SJSA1 (cell line): ENCODE measurements at places on chromosomes 6 and 20. TPM values are rescaled to one million over a fixed set of nuclear protein-coding genes. Genes with fewer than 3 reads are reported as not detected.

CYP39A1 gene
- 1.6 and 2.1 TPM in 2 replicates for total RNA-seq

SMIM8 gene
- 4.9 and 5.1 TPM in 2 replicates for total RNA-seq

DNA sequence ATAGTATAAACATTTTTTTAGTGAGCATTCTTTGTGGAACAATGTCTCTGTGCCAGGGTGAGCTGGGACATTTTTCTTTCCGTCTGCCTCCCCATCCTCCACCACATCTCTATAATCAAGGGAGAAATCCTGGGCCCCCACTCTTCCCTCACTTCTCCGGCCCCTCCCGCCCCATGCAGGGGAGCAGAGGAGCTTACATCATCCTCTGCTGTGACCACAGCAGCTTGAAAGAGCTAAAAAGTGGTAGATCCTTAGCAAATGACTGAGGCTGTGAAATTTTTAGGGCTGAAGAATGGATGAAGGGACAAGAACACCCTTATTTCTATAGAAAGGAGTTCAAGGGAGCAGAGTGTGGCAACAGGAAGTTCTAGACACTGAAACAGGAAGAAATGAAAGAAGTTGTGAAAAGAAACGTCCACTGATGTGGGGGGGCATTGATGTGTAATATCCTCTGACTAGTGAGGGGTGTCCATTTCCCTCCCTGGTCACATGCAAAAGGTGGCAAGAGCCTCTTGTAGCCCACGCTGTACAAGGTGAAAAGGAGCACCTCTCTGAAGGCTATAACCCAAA, 380.3 kb upstream of the JARID2 start:
- no peaks in the 10 kb centered on the region for H3K4me1 ChIP-seq
- H3K27ac ChIP-seq = no peak overlapping the region
- no peaks in the 10 kb centered on the region for H3K36me3 ChIP-seq
- H3K27me3 ChIP-seq = no peaks in the 10 kb centered on the region
- H3K4me3 ChIP-seq = no peak overlapping the region

GRCh38 chr6:129923530-129924250, 62.6 kb upstream of the TMEM244 start:
- H3K4me3 ChIP-seq = no peak overlapping the region
- no peak overlapping the region for H3K27ac ChIP-seq
- H3K27me3 ChIP-seq = no peaks in the 10 kb centered on the region
- DNase-seq = no peak
- H3K4me1 ChIP-seq = peaks cover 8% of the 10 kb centered on the region; the same call in 1 of the 2 replicates

DNA sequence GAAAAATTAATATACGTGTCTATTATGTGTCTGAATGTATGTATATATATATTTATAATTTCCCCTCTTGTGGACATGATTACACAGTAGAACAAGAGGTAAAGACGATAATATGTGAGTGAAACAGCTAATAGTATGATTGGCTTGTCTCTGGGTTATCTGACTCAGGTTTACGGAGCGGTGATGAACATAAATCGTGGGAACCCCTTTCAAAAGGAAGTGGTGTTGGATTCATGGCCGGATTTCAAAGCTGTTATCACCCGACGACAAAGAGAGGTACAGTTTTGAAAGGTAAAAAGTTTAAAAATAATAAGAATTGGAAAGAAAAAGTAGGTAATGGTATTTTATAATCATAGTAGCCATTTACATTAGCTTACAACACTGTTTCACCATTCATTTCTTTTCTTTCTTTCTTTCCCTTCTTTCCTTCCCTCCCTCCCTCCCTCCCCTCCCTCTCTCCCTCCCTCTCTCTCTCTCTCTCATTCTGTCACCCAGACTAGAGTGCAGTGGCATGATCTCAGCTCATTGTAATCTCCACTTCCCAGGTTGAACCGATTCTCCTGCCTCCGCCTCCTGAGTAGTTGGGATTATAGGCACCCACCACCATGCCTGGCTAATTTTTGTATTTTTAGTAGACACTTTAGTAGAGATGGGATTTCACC, 15.9 kb downstream of the GLYATL3 start:
- no peak overlapping the region for H3K4me3 ChIP-seq
- no peaks in the 10 kb centered on the region for H3K36me3 ChIP-seq
- DNase-seq = no peak
- no peaks in the 10 kb centered on the region for H3K4me1 ChIP-seq
- H3K27ac ChIP-seq = no peak overlapping the region

GRCh38 chr20:51398552-51398951, 144.0 kb downstream of the NFATC2 start:
- H3K27ac ChIP-seq = no peak overlapping the region
- no peak overlapping the region for H3K4me3 ChIP-seq
- no peak for DNase-seq
- H3K4me1 ChIP-seq = no peaks in the 10 kb centered on the region; the same call in 1 of the 2 replicates
- H3K36me3 ChIP-seq = no peaks in the 10 kb centered on the region

GRCh38 chr6:122621638-122622037, 11.4 kb downstream of the PKIB start:
- no peak overlapping the region for H3K27ac ChIP-seq
- DNase-seq = no peak
- H3K27me3 ChIP-seq = no peaks in the 10 kb centered on the region
- H3K4me3 ChIP-seq = no peak overlapping the region
- no peaks in the 10 kb centered on the region for H3K36me3 ChIP-seq
- no peaks in the 10 kb centered on the region for H3K4me1 ChIP-seq

- no peaks in the 10 kb centered on the region for H3K36me3 ChIP-seq
- H3K4me3 ChIP-seq = no peak overlapping the region
- peak overlapping the region; percentile 64 for H3K27ac ChIP-seq
- DNase-seq = peak; percentile 52
- peaks cover 40% of the 10 kb centered on the region for H3K4me1 ChIP-seq
Observed at GRCh38 chr6:42407379-42407778, 44.3 kb downstream of the TRERF1 start.

- H3K4me1 ChIP-seq = peaks cover 12% of the 10 kb centered on the region
- H3K36me3 ChIP-seq = no peaks in the 10 kb centered on the region
- no peaks in the 10 kb centered on the region for H3K27me3 ChIP-seq
- H3K27ac ChIP-seq = peak overlapping the region; percentile 46
Observed at GRCh38 chr20:21157006-21157405, 31.1 kb downstream of the KIZ start.

GRCh38 chr20:11429168-11429567, 488.5 kb upstream of the BTBD3 start:
- H3K27ac ChIP-seq = no peak overlapping the region
- no peak for DNase-seq
- no peak overlapping the region for H3K4me3 ChIP-seq
- H3K27me3 ChIP-seq = no peaks in the 10 kb centered on the region; the same call in 1 of the 2 replicates
- no peaks in the 10 kb centered on the region for H3K36me3 ChIP-seq

DNA sequence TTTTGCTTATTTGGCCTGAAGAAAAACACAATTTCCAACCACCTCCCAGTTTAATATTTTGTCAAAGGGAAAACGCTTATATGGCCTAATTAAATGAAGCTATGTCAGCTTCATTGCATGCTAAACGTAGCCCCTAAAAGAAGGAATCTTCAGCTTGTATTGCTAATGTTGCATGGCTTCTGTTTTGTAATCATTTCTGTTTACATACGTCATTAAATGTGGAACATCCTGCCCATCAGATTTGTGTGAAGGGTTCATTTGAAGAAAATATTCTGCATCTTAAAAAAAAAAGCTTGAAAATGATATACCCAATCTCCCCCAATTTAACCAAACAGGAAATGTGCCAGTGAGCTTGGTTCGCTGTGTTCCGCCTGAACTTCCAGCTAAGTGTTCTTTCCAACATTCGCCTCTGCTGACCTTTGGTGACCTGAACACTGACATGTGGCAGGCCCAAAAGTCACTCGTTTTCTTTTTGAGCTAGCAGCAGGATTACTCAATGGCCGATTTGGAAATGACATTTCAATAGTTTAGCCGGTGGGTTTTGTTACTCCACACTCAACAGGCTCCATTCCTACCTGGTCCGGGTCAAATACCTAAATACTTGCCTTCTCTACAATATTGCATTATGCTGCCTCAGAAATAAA, 12.7 kb upstream of the SIRT5 start:
- DNase-seq = no peak
- no peaks in the 10 kb centered on the region for H3K36me3 ChIP-seq
- H3K27me3 ChIP-seq = no peaks in the 10 kb centered on the region
- H3K4me1 ChIP-seq = no peaks in the 10 kb centered on the region
- H3K4me3 ChIP-seq = no peak overlapping the region

DNA sequence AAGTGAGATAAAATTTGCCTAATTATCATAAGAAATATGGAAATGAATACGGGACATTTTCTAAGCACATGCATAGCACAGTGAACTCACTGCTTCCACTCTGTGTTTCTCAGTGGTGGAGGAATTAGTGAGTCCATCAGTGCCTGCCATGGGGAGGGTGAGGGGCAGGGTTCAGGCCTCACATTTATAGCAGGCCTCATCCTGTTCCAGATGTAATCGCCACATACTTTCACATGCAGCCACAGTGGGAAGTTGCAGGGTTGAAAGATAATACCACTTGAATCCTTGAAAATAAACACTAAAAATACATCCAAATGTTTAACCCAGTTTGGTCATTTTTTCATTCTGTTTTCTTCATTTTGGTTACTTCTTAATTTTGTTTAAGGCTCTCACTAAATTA, 29.9 kb upstream of the ANKEF1 start:
- no peaks in the 10 kb centered on the region for H3K4me1 ChIP-seq
- H3K4me3 ChIP-seq = no peak overlapping the region
- H3K27ac ChIP-seq = no peak overlapping the region
- no peak for DNase-seq
- H3K36me3 ChIP-seq = no peaks in the 10 kb centered on the region

DNA sequence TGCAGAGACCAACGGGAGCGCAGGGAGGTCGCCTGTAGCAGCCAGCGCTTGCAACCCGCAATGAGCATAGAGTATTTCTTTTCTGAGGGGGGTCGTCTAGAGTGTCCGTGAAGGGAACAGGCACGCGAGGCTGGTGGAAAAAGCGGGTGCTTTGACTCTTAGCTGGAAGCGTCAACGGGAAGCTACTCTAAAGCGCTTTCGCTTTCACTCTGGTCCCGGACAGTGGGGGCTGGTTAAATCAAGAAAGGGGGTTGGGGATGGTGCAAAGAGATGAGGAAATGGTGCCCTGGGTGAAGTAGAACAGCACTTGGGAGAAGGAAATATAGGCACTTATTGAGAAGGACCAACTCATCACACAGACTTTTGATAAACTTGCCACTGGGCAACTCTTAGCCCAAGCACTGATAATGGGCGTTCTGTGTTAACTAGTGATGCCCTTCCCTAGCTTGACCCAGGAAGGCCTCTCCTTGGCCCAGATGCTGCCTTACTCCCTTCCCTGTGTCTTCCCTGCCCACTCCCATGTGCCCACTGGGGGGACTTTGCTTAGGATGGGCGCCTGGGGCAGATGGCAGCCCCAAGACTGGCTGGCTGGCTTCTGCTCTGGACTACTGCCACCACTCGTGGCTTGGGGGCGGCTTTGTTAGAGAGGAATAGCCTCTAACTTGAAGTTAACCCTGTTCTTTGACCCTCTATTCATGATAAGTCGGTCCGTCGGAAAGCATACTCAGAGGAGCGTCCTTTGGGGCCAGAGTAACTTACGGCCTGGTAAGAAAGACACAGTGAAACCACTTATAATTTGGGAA, 585 bp downstream of the PSMB9 start:
- H3K36me3 ChIP-seq = peaks cover 49% of the 10 kb centered on the region
- no peaks in the 10 kb centered on the region for H3K27me3 ChIP-seq
- H3K4me1 ChIP-seq = peaks cover 15% of the 10 kb centered on the region

- no peaks in the 10 kb centered on the region for H3K4me1 ChIP-seq
- no peak for DNase-seq
- H3K27ac ChIP-seq = no peak overlapping the region
- no peaks in the 10 kb centered on the region for H3K36me3 ChIP-seq
- no peaks in the 10 kb centered on the region for H3K27me3 ChIP-seq
Observed at GRCh38 chr20:4894981-4895381, 106.3 kb downstream of the SLC23A2 start.

- H3K27ac ChIP-seq = no peak overlapping the region
- no peaks in the 10 kb centered on the region; the same call in 1 of the 2 replicates for H3K27me3 ChIP-seq
- DNase-seq = no peak
- H3K36me3 ChIP-seq = no peaks in the 10 kb centered on the region
Observed at GRCh38 chr6:148389086-148389485, 46.4 kb downstream of the SASH1 start.

DNA sequence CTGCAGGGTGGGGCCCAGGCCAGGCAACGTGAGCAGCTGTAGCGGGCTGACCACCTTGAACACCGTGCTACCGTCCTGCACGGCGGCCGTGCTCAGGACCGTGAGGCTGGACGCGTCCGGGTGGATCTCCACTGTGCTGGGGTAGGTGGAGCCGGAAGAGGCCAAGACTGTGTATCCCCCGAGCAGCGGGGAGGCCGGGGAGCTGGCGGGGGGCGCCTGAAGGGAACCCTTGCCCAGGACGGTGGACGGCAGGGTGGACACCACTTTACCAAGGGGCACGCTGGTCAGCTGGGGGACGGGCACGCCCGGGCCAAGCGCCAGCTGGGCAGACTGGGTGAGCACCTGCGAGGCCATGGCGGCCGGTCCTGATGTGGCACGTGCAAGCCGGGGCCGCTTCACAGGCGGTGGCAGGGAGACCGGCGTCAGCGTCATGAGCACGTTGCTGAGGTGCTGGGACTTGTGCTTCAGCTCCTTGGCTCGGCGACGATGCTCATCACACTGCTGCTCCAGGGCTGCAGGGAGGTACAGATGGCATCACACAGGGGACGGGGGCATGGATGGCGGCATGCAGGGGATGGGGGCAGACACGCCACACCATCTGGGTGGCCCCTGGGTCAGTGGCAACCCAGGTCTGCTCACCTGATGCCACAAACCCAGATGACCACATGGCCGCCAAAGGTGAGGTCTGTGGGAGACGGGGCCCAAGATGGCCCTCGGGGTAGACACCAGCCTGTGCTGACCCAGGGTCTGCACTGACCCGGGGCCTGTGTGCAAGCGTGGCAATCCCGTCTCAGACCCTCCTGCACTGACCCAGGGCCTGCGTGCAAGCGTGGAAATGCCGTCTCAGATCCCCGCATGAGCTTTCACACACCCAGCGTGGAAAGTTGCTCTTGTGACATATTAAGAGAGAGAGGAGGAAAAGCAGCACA, 16.4 kb upstream of the HELZ2 start:
- H3K4me3 ChIP-seq = no peak overlapping the region
- peaks cover 60% of the 10 kb centered on the region for H3K36me3 ChIP-seq
- no peak for DNase-seq
- no peaks in the 10 kb centered on the region for H3K27me3 ChIP-seq
